ENCODE measurements at places on chromosomes 1 and 21.

- no peak for DNase-seq
Observed at GRCh38 chr1:199936441-199936840, 91.1 kb upstream of the NR5A2 start.

- no peak for DNase-seq
Observed at GRCh38 chr21:34805157-34805556, 136.4 kb downstream of the CLIC6 start.

DNA sequence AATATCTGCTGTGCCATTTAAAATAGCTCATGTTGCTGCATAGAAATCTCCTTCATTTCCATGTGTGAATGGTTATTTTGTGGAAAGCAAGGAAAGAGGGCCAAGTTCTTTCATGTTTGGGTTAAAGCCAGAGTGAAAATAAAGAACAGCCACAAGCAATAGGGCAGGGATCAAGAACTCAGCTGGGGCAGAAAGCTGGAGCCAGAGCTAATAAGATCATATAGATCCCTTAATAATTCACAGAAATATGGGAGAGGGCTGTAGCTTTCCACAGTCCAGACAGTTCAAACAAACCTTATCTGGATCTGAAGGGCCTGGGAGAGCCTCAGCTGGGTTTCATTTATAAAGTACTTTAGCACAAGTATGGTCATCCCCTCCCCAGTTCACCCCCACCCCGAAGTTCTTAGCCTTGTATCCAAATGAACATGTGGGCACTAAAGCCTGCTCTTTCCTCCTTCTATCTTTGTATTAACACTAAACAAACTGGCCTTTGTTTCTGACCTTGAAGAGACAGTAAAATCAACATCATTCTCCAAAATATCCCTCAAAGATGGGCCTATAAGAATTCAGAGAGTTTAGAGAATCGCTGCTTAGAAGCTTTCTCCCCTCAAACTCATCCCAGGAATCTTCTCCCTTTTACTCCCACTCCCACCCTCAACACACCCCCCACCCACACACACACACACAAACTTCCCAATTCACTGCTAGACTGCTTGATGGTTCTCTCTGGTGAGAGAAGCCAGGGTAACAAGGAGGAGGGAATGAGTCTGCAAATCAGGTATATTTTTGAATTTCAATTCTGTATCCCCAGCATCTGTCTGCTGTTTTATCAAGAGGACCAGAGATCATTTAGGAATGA, 41.7 kb downstream of the UTP25 start:
- no peak for DNase-seq

DNA sequence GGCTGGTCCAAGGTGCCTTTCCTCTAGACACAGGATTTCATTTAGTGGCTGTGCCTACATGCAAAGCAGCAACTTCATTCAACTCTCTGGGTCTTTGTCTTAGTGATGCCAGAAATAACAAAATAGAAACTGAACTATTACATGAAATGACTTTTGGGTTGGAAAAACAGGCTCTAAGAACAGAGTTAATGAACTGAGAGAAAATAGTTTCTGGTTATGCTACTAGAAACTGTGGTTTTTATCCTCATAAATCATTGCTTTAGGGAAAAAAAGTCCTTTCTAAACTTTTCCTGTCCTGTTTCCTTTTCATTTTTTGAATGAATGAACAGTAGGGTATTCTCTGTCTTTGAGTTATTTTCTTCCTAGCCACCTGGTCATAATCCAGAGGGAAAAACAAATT, 424.0 kb downstream of the KIF26B start:
- no peak for DNase-seq

- no peak for DNase-seq
Observed at GRCh38 chr1:17755120-17755519, at the start of gene ACTL8. ACTL8 (plus strand) TSS chr1:17755333; CDS start chr1:17823009, 67,676 bp downstream.

DNA sequence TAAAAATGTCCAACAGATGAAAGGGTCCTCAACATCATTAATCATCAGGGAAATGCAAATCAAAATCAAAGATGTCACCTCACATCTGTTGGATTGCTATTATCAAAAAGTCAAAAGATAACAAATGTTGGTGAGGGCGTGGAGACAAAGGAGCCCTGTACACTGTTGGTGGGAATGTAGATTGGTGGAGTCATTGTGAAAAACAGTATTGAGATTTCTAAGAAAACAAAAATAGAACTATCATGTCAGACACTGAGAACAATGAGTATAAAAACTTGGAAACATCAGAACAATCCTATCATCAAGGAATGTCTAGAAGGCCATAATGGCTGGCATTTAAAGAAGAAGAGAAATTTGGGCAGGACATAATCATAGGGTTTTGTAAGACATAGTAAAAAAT, 209.2 kb upstream of the PTGFR start:
- no peak for DNase-seq

- no peak for DNase-seq
Observed at GRCh38 chr1:58779059-58779754, 4.6 kb downstream of the JUN start.

- DNase-seq = no peak
Observed at GRCh38 chr1:171061425-171062143, 29.1 kb upstream of the FMO3 start.

DNA sequence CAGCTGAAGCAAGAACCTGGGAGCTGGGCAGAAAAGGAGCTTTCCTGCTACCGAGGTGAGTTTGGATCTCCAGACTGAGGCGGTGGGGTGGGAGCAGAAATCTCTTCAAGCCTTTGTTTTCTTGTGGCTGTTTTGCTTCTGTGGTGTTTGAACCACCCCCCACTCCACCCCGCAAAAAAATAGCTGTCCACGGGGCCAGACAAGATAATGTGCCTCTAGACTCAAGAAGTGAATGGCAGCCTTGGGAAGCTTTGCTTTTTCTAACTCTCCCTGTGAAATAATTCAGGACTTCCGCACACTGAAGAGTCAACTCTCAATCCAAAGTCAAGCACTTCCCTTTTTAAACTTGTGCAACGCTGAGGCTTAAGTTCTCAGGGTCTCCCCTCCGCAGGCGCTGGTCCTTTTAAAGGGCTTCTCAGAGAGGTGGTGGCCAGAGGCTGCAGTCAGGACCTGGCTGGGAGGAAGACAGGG, 159.6 kb upstream of the COA6 start:
- DNase-seq = no peak

GRCh38 chr1:107877745-107878144, 87.2 kb downstream of the VAV3 start:
- no peak for DNase-seq

DNA sequence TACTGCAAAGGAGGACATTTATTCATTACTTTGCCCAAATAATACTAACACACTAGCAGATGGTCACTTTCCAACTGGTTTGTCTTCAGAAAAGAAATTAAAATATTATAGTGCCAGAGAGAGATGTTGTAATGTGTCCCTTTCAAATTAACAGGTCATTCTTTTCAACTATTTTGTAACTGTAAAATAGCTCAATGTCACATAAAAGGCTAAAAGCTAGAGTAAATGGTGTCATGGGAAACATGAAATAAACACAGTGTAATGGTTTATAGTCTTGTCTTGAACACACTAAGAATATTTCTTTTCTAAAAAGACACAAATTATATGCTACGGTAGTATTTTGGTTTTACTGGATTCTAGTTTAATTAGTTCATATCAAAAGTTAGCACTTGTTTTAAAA, 77.8 kb downstream of the ADGRL2 start:
- no peak for DNase-seq

DNA sequence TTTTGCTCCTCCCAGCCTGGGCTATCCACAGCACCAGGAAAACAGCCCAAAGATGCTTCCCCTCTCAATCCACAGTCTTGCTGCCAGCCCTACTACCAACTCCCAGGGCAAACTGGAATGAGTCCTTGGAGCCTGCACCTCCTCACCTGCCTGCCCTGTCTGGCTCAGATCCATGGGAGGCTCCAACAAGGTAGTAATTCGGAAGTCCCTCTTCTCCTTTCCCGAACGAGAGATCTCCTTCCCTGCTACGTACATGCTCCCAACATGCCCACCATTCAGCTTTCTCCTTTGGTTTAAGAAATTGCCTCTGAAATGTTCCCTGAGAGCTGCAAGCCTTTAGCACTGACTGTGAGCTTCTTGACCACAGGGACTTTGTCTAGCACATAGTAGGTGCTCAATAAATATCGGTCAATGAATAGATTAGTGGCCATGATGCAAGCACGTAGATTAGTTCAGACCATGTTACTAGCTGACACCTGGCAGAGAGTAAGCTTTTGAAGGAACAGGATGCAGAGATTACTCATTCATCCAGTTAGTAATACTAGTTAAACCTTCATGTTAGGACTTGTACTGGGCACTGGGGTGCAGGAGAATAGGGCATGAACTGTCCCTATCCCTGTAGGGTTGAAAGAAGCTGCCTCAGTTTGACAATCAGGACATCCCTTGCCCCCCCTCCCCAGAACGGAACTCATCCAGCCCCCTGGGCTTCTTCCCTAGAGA, 80.1 kb downstream of the DISP3 start:
- no peak for DNase-seq

DNA sequence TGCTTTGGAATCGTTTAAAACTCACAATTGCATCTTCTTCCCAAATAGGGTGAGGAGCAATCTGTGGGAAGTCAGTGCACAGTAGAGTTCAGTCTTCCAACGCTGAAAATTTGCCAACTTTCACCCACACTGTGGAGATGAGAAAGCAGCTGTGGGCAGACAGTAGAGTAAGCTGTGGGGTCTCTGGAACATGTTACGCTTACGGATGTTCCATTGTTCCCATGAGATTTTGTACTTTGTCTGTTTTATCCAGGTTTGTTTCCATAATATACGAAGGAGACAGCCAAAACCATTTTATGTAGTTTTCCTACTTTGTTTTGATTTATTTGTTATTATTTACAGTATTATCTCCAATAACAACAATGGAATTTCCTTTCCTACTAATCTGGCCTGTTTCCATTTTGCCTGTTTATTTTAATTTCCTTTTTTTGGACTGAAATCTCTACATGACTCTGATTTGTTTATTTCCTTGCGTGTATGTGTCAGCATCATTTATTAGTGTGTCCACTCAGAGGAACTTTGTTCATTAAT, 65.1 kb upstream of the RGL1 start:
- DNase-seq = no peak

DNA sequence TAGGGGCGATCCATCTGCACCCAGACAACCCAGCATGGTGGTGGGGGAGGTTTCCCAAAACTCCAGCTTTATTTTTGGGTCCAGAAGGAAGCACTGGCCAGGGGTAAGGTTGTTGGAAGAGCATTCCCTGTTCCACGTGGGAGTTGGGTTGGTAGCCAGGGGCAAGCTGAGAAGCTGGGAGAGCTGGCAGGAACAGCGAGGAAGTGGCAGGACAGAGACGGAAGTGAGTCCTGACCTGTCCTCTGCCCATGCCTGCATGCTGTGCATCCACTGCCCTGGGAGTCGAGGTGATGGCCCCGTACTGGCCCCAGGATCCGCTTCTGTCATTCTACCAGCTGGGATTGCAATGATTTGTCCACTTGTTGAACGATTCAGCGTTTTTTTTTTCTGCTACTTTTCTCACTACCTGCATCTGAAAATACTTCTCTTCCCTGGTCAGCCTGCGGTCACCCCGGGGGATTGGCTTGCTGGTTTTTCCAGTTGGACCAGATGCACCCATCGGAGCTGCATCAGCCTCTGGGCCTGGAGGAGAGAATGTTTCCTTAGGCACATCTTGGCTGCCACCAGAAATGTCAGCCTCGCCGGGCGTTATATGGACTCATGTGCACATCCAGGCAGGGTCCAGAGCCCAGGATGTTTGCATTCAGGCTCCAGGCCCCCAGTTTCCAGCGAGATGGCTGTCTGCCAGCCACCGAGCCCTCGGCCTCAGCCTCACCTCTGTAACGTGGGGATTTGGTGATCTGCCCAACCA, 28.3 kb upstream of the TMPRSS2 start:
- no peak for DNase-seq

DNA sequence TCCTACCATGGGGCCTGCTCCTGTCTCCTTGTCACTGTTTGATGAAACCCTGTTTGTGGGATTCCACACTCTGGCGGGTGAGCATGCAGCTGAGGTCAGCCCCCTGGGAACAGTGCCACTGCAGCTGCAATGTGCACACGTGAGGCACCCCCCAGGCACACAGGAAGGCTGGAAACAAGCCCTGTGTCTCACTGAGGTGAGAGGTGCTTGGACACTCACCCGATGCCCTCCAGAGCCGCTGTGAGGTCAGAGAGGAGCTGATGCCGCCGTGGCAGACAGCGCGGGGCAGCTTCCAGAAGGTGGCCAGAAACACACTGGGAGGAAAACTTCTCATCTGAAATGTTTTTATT, 49.7 kb downstream of the SLX9 start:
- DNase-seq = no peak

GRCh38 chr1:24161270-24161669, 18.3 kb upstream of the IL22RA1 start:
- no peak for DNase-seq

DNA sequence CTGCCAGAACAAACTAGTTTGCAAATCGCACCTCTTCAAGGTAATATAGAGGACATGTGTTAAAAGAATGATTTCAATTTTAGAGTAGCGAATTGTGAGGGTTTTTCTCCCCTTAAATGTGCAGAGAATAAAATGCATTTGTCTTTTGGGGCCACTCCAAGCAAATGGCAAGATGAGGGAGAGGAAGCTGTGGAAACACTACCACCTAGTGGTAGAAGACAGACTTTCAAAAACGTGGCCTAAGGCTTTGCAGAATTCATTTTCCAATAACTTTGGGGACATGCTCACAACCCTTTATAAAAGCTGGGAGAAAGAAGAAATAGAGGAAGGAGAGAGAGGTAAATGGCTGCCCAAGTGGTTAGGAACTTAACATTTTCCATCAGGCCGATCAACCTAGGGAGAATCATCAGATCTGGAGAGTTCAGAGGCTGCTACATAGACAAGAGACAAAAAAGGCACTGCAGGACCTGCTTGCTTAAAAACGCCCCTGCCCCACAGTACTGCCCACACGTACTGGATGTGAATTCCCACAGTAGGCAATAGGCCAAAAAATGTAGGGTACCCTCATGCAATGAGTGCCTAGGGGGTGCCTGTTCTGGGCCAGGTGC, 15.7 kb upstream of the RCAN1 start:
- no peak for DNase-seq

GRCh38 chr1:15637826-15638225, 20.6 kb downstream of the DDI2 start:
- no peak for DNase-seq

GRCh38 chr1:39170731-39171667, 33.5 kb upstream of the MACF1 start:
- DNase-seq = no peak

GRCh38 chr1:220093361-220094015, 444 bp upstream of the IARS2 start:
- DNase-seq = no peak

- DNase-seq = no peak
Observed at GRCh38 chr1:90957497-90957896, 64.3 kb downstream of the ZNF644 start.

DNA sequence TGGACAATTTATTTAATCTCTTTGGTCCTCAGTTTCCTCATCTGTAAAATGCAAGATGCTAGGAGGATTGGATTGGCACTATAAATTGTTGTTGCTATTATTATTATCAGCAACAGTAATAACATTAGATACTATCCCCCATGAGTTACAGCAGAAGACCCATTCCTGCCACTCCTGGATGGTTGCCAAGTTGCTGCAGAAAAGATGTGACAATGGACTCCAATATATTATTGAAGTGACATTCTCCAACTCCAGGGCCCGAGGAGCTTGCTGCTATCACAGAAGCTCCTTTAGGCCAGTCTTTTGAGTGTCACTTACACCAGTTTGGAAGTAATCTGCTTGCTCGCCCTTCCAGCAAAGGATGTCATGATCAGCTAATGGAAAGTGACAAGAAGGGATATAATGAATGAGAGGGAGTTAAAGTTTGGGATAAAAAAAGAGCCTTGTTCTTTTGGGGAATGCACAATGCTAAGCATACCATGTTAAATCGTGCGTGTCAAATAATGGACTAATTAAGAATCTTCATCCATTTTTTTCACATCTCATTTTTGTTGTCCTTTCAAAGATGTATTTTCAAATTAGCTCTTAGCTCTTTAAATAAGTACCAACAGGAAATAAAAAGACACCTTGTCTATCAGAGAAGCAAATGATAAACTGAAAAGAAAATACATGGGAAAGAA, 19.5 kb upstream of the PROX1 start:
- no peak for DNase-seq
